ENCODE measurements at places on chromosomes 11 and 22.

GRCh38 chr11:84890676-84891075 lies 736.5 kb downstream of the DLG2 start:
- peak; percentile 39 for DNase-seq

DNA sequence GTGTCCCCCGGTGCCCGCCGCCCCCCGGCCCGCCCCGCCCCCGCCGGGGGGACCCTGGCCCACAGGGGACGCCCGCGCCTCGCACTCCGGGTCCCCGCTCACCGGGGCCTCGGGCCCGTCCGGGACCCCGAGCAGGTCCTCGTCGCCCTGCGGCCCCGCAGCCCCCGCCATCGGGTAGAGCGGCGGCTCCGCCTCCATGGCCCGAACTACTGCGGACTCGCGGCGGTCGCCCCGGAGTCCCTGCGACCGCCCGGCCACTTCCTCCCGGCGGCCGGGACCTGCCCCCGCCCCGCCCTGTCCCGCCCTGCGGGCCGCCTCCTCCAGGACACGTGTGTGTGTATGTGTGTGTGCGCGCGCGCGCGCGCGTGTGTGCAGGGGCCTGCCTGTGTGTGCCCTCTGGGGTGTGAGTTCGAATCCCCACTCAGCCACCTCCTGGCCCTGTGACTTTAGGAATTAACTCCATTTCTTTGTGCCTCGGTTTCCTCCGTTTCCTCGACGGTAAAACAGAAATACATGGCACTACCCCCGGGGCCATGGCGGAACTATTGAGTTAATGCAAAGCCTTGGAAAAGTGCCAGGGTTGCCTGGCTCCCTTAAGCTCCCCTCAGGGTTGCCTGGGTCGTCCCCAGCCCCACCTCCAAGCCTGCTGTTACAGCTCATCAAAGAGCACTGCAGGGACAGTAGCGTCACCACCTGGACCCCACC lies at the start of gene UNC93B1:
Gene UNC93B1, minus strand, starts transcription at position 252 of the 705 bp plus-strand sequence. Its CDS starts 54 bp downstream, at position 198.
- DNase-seq = peak; percentile 89

DNA sequence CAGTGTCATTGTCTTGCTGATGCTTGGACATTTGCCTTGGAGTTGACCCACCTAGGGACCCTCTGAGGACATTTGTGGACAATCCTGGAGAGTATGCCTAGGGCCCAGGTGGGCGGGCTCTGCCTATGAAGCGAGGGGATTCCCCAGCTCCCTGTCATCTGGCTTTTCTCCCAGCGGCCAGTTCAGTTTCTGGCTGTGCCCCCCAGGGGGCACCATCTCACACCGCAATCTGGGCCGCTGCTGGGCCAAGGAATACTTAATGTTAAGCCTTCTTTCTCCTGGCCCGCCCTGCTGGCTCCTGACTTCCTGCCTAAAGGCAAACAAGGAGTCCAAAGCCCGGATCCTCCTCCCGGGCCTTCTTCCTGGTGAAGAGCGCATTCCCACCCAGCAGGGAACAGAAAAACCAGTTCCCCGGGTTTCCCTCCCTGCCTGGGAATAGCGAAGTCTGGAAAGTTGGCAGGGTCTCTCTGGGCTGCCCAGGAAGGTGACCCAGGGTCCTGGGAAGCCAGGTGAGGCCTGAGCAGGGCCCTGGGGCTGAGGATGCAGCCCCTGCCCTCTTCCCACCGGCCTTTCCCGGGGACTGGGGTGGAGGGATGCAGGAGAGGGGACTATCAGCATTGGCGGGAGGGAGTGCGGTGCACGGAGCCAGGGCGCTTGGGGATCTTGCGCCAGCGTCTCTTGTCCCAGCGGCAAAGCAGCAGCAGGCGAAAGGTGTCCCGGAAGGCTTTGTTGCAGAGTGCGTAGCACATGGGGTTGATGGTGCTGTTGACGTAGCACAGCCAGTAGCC lies 11.9 kb downstream of the CHRM1 start:
- peak; percentile 78 for DNase-seq

- peak; percentile 73 for DNase-seq
Observed at GRCh38 chr22:30201945-30202344, 44.6 kb downstream of the LIF start.

DNA sequence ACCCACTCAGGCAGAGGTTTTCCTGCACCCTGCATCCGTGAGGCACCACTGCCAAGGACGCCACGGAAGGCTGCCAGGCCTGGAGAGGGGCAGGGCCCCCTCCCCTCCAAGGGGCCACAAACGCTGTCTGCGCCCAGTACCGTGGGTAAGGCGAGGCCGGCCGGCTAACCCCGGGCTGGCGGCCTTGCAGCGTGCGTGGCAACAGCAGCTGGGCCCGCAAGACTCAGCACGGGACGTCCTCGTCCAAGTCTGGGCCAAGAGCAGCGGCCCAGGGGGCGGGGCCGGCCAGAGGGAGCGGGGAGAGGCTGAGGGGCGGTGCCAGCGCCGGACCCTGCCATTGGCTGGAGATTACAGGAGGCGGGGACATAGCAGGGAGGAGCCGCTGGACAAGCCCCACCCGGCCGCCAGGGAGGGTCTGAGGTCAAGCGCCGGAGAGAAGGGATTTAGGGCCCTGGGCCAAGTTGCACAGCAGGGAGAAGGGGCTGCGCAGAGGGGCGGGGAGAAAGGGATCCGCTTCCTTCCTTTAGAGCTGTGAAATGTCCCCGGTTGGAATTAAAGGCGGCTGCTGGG lies 16.0 kb downstream of the SLC43A1 start:
- peak; percentile 92 for DNase-seq

DNA sequence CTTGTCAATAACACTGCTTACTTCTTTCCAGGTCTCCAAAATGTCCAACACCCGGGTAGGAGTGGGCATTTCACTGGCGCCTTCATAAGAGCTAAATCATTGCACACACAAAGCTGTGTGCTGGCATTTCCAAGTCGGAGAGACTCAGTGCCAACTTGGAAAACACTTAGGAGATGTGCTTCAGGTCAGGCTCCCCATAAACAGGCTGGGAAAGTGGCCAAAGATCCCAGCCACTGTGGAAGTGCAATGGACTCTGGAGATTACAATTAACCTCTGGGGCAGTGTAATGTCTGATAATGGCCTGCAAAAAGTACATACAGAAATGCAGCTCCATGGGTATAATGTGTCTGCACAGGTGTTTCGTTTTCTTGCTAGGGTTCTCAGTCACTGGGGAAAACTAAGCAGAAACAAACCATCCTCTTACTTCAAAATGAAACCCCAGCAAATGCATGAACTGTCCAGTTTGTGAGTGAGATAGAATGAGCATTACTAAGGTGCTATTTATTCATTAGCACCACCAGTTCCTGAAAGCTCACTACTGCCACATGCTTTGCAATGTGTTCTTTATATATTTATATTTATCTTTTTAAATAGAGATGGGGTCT lies 79.0 kb downstream of the ABTB2 start:
- DNase-seq = no peak

- no peak for DNase-seq
Observed at GRCh38 chr22:48277868-48278581, 1515.6 kb downstream of the TBC1D22A start.

DNA sequence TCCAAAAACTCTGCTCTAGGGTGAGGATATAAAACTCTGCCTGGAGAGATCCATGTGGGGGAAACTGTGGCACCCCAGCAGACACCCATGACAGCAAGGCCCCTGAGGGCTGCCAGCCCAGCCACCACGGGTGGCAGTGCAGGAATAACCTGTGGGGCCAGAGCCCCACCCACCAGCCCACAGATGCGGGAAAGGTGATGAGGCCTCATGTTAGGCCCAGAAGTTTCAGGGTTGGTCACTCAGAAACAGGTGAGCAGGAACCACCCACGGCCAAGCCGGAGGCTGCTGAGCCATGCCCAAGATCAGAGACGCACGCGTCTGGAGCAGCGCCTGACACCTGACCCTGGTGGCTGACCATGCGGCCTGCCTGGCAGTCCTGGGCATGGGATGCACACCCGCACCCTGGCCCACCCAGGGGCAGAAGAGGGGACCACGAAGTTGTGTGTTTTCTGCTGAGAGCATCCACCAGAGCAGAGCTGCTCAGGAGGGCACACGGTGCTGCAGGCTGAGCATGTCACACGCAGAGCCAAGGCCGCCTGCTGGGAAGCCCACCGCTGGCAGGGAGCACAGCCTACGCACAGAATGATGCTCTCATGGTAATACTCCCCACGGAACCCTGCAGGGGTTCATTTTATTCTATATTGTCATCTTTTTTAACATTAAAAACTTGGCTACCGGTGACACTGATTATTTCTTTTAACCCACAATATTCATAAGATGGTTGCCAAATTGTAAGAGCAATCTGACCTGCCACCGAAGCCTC lies 41.2 kb downstream of the DUSP8 start:
- no peak for DNase-seq

GRCh38 chr11:116701876-116702275 lies 70.9 kb downstream of the BUD13 start:
- no peak for DNase-seq

GRCh38 chr11:135069890-135070289 lies 657.8 kb upstream of the B3GAT1 start:
- no peak for DNase-seq

DNA sequence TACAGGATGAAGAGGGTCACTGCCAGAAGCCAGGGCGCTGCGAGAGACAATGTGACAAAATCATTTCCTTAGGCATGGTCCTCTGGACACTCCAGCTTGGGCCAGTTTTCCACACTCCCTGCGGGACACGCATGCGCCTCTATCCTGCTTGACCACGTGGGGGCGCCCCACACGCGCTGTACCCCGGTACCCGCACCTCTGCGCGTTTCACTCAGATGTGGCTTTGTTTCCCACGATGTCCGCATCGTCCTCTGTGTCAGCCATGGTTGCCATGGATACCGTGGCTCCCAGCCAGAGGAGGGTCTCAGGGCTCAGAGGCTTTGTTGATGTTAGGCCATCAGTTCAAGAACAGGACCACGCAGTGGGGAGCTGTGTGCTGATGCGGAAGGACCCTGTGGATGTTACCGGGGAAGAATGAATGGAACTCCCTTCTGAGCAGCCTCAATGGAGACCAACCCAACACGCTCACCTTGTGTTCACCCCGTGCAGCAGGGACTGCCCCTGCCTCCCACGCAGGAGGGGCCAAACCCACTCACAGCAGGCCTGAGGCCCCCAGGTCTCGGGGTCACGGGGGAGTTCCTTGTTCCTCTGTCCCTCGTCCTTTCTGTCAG lies 101.1 kb upstream of the SLC22A12 start:
- DNase-seq = peak; percentile 66

DNA sequence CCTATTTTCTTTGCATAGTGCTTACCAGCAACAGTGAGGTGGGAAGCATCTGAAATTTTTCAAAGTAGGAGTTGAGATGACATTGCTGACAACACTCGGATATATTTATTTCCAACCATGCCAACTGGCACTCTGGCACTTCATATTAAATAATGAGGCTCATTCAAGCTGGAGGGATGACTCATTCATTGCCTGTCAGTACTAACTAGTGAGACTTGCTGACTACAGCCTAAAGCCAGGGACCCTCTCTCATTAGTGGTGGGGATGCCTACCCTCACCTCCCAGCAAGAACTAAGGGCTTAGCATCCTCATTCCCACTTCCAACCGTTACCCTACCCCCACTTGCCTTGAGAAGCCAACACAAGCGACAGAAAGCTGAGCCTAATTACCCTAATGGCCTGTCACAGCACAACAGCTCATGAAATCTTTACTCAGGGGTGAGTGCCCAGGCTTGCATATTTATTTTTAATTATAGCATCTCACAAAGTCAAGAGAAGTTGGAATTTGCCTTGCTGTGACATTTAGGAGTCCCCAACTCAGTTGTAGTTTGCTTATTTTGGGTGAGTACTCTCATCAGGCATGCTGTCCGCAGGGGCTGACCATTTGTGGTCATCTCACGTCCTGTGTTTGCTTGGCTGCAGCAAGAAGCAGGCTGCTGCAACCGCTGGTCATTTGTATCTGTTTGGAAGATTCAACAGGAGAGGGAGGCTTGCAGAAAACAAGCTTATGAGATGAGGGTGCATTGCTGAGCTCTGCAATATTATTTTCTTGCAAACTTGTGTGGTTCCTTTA lies 181.6 kb upstream of the POU2AF2 start:
- peak; percentile 96 for DNase-seq

DNA sequence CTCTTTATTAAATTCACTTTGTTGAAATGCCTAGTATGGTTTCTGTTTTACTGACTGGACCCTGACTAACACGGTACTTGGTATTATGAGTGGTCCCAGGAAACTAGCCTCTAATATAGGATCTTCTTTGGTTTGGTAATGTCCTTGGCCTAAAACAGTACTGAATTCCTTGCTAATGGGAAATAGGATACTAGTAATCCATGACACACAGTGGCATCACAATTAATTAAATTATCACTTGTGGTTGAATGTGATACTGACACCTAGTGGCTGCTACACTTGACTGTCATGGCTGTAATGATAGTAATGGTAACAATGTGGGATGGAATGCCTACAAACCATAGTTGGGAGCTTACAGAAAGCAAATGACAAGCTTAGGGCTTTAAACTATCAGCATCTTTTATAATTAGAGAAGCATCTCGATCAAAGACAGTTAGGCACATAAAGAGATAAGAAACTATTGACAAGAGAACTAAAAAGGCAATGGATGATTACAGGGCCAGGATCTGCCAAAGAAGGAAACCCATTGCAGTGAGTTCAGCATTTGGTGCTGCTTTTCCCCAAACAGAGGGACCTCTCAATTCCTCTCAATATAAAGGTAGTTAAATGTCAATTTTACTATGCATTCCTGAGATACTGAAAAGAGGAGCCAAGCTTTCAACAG lies 8.6 kb downstream of the DNHD1 start:
- peak; percentile 82 for DNase-seq

GRCh38 chr22:49545606-49546005 lies 282.1 kb downstream of the BRD1 start:
- DNase-seq = no peak

GRCh38 chr11:98277251-98277912 lies 743.4 kb upstream of the CNTN5 start:
- DNase-seq = no peak

DNA sequence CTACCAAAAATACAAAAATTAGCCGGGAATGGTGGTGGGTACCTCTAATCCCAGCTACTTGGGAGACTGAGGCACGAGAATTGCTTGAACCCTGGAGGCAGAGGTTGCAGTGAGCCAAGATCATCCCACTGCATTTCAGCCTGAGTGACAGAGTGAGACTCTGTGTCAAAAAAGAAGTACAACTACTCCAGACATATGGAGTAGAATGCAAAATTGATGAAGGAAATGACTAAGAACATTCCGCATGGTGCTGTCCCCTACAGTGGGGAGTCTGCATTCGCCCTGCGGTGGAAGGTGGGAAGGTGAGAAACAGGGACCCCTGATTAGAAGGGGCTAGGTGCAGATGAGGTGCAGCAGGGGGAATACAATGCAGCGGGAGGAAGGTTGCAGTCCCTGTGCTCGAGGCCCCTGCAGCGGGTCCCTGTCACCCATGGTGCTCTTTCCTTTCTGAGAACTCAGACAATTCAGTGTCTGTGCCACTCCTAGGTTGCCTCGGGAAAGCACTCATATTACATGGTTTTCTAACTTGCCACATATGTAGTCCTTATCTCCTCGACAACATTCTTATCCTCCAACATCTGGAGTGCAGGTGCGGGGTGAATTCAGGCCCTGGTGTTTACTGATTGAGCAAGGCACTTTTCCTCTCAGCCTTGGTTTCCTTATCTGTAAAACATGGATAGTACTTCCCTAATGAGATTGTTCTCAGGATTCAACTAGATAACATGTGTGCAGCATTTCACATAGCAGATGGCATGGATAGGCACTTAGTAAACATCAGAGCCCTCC lies 5.2 kb downstream of the POLD4 start:
- DNase-seq = peak; percentile 37

- DNase-seq = no peak
Observed at GRCh38 chr22:18121954-18122554, 11.4 kb downstream of the TUBA8 start.

DNA sequence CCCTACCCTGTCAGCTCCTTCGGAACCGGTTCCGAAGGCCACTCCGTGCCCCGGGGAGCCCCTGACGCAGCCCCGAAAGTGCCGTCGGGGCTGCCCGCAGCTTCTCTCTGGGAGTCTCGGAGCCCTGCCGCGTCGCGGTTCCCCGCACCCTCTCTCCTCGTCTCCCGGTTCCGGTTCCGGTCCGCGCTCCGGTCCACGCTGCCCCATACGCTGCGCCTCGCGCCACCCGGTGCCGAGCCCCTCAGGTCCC lies 618 bp downstream of the MTA2 start:
- peak; percentile 45 for DNase-seq
